ENCODE measurements at places on chromosomes 6 and 20. TPM values are rescaled to one million over a fixed set of nuclear protein-coding genes. Genes with fewer than 3 reads are reported as not detected.

- no peak overlapping the region for H3K27ac ChIP-seq
- no peak for DNase-seq
- H3K4me3 ChIP-seq = no peak overlapping the region
- no peaks in the 10 kb centered on the region for H3K4me1 ChIP-seq
- H3K27me3 ChIP-seq = peaks cover 23% of the 10 kb centered on the region
- H3K36me3 ChIP-seq = no peaks in the 10 kb centered on the region
Observed at GRCh38 chr6:71414486-71414885, 125.9 kb downstream of the OGFRL1 start.

DNA sequence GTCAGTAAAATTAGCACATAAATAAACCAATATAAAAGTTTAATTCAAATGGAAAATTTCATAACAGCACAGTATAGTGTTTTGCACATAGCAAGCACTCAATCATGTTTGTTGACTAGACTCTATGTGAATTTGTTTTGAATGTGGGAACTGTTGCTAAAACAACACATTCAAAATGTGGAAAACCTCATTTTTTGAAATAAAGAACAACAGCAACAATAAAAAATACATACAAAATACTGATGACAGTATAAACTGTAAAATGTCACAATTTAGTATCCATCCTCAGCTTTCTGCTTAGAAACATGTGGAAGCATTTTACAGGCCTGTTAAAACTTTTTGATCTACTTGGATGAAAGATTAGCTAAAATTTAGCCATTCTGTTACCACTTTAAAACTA is 47.4 kb downstream of the HDAC2 start:
- H3K4me3 ChIP-seq = no peak overlapping the region
- H3K36me3 ChIP-seq = no peaks in the 10 kb centered on the region

Gene KCNQ2
- total RNA-seq = not detected

- H3K4me3 ChIP-seq = no peak overlapping the region
- peaks cover 16% of the 10 kb centered on the region for H3K27me3 ChIP-seq
- H3K36me3 ChIP-seq = no peaks in the 10 kb centered on the region
Observed at GRCh38 chr20:13683833-13684232, 45.1 kb upstream of the TASP1 start.
